CD4-positive, alpha-beta T cell treated with Interleukin-21 for 1 hour (primary cell): ENCODE measurements at places on chromosomes 6 and 20.

DNA sequence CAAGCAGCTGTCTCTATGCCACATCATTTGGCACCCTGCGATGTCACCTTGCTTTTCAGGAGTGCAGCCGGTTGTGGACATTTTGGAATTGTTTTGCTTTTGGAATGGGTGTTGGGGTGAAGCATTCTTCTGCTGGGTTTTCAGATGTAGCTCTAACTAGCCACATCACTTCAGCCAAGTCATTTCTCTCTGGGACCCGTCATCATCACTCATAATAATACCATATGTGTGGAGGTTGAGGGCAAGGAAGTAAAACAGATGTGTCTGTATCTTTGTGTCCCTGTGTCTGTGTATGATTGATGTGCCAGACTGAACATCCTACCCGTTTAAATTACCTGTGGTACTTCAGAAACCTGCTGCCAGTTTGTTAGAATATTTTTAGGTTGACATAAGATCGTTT, 49.5 kb upstream of the TULP4 start:
- DNase-seq: no peak

DNA sequence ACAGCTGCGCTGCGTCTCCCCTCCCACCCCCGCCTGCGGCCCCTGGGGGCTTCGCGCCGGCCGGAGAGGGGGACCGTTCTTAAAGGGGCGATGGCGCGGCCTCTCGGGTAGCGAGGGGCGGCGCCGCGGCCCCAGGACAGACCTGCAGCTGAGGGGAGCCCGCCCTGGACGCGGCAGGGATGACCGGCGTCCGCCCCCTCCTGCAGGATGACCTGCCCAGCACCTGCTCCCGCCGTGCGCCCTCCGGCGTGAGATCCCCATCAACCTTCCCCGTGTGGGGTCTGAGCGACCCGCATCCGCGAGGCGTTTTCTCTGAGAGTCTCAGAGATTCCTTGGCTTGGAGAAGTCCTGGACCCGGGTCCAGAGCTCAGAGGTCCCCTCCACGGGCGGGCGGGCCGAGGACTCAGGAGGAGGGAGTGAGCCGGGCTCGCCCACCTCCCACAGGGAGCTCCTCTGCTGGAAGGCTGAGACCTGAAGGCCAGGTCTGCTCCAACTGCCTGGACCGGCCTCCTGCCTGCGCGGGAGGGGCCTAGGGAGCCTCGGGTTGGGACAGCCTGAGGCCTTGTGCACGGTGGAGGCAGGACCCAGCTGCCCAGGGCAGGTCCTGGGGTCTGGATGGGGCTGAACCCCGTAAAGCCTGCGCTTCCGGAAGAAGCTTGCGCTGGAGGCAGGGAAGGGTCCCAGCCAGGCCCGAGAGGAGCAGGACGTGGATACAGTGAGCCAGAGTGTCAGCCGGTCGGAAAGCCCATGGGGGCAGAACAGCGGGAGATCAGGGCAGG, 532 bp upstream of the NKAIN4 start:
- DNase-seq: no peak

DNA sequence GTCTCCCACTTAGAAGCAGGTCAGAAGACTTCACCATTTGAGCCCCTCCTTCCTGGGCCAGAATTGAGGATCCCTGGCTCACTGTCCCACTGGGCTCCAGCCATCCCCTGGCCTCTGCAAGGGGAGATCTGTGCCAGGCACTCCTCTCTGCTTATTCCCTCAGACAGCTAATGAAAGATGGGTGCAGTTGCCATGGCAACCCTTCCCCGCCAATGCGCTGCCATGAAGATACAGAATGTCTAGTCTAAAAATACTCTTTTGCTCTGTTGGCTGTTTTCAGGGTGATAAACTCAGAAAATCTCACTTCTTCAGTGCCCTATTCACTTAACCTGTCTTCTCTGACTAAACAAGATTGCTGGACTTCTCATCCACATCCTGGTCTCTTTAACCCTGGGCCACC, 13.6 kb upstream of the TTLL2 start:
- no peak for DNase-seq

- no peak for DNase-seq
These were observed 121.2 kb upstream of the UST start for GRCh38 chr6:148625609-148626008.

GRCh38 chr6:104187616-104188015, 672.1 kb downstream of the HACE1 start:
- DNase-seq: no peak

DNA sequence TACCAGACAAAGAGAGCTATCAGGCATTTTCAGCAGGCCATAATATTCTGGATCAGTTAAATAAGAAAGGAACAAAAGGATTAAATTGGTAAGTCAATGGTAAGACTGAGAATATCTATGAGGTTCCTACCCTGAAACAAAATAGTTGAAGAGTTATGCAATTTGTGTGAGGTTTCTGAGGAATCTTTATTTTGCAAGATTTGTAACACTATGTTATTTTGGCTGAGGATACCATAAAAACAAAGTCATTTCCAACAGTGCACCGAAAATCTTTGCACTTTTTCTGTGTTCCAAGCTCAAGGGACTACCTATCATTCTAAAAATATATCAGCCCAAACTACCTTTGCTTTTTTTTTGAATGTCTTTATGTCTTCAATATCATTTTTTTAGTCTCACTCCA, 383.3 kb upstream of the CITED2 start:
- DNase-seq: no peak

GRCh38 chr6:170174124-170174770, 116.6 kb downstream of the DLL1 start:
- no peak for DNase-seq

- DNase-seq: peak; percentile 42
These were observed 175.8 kb upstream of the GGTLC1 start for GRCh38 chr20:24164360-24164759.

DNA sequence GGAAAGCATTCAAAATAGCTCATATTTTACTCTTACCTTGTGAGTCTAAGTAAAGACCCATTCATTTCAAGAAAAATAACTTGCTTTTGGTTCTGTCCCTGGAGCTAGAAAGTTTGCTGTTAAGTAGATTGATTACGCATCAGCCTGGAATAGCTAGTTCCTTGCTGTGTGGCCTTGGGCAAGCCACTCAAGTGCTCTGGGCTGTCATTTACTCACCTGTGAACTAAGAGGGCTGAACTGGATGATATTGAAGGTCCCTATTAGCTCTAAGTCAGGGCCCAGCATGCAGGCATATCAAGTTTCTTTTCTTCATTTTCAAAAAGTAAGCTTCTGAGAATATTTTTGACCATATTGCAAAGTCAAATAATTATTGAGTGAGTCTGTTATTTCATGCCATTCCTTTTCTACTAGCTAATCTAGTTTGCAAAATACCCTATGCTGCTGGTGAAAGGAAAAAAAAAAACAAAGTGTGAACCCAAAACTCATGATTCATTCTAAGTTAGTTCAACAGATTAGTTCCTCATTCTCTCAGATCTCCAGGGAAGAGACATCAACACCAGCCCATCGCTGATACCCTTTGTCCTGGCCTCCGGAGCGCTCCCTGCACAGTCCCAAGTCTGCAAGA, 106.5 kb upstream of the GMDS start:
- DNase-seq: no peak

GRCh38 chr6:139881236-139881635, 506.8 kb upstream of the CITED2 start:
- DNase-seq: no peak

- no peak for DNase-seq
These were observed 55.2 kb downstream of the B4GALT5 start for GRCh38 chr20:49658508-49658907.

GRCh38 chr6:140979642-140980091, 1153.1 kb upstream of the GJE1 start:
- DNase-seq: no peak
